ENCODE measurements at places on chromosomes 7 and 10.

DNA sequence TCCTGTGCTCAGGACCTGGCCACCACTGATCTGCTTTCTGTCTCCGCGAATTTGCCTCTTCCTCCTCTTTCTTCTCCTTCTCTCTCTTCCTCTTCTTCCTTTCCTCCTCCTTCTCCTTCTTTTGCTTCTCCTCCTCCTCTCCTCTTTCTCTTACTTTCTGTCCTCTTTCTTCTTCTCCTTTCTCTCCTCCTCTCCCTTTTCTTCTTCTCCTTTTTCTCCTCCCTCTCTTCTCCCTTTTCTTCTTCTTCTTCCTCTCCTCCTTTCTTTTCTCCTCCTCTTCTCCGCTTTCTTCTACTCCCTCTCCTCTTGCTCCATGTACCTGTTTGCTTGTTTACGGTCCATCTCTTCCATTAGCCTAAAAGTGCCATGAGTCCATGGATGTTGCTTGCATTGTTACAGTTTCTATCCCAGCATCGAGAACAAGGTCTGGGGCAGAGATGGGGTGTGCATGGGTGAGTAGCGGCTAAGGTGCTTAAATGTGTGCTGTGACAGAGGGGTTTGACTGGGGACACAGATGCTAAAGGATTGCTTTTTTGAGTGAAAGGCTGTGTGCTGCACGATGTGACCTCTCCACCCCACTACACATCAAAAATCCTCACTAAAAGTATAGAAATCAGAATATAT lies 7.7 kb downstream of the SH2D4B start:
- DNase-seq = no peak

- DNase-seq = no peak
Observed at GRCh38 chr7:17178545-17178944, 119.9 kb upstream of the AHR start.

DNA sequence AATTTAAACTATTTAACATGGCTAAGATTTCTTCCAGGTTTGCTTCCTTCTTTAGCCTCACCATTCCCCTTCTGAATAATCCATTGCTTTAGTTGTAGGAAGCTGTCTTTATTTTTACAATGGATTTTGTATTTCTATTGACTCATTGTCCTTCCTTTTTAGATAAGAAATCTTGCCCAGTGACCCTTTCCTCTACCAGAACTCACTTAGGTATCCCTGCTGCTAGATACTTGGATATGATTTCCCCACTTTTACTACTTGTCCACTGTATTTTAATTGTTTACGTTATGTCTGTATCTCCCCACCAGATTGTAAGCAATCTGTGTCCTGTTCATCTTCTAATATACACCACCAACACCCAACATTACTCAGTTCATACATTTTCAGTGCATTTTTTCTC lies 47.7 kb upstream of the MDFIC start:
- DNase-seq = no peak

- no peak for DNase-seq
Observed at GRCh38 chr7:8353991-8354390, 79.4 kb upstream of the NXPH1 start.

DNA sequence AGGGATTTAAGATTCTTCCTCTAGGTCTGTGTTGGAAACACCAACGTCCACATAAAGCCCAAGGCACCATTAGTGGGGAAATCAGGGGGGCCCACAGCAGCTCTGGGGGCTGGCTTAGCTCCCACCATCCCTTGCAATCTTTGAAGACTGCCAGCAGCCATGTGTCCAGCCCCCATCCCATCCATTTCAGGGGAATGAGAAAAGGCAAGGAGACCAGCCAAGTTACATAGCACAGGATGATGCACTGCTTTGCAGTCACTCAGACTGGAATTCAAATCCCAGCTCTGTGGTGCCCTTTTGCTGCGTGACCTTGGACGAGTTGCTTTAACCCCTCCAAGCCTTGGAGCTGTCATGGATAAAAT lies 108.9 kb upstream of the ZMIZ1 start:
- DNase-seq = no peak

GRCh38 chr7:13327669-13328068 lies 640.2 kb downstream of the ARL4A start:
- no peak for DNase-seq

DNA sequence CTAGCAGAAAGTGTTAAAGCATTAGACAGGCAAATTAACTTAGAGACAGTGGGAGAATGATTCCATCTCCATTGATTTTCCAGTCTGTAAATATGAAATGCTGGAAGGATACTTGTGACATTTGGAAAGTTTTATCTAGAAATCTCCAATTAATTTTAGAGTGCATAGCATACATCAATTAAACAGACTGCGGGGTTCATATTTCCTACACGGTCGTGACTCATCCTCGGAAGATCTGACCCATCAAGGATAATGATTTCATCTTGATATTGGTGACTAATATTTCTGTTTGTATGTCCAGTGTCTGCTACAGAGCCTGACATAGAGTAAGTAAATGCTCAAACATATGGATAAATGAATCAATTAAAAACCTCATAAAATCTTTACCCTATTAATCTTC lies 474.9 kb downstream of the KCNMA1 start:
- no peak for DNase-seq

DNA sequence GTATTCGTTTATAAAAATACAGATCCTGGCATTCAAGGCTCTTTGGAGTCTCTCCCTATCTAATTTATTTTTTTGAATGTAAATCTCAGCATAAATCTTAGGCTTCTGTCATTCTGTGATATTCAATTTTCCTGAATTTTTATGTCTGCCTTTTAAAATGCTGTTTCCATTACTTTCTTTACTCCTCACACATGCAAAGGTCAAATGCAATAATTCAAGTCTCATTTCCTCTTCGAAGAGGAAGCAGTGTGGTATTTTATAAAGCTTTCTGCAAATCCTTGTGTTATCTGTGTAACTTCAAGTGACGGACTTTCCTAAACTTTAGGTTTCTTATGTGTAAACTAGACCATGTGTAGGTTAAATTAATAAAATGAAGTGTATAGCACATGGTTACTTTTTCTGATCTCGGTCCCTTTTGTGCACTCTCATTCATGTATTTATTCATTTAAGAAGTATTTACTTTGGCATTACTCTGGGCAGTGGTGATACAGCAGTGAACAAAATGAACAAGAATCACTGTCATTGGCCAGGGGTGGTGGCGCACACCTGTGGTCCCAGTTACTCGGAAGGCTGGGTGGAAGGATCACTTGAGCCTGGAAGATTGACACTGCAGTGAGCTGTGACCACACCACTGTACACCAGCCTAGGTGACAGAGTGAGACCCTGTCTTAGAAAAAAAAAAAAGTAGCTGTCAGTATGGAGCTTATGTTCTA lies 332.2 kb downstream of the EXOC4 start:
- no peak for DNase-seq

DNA sequence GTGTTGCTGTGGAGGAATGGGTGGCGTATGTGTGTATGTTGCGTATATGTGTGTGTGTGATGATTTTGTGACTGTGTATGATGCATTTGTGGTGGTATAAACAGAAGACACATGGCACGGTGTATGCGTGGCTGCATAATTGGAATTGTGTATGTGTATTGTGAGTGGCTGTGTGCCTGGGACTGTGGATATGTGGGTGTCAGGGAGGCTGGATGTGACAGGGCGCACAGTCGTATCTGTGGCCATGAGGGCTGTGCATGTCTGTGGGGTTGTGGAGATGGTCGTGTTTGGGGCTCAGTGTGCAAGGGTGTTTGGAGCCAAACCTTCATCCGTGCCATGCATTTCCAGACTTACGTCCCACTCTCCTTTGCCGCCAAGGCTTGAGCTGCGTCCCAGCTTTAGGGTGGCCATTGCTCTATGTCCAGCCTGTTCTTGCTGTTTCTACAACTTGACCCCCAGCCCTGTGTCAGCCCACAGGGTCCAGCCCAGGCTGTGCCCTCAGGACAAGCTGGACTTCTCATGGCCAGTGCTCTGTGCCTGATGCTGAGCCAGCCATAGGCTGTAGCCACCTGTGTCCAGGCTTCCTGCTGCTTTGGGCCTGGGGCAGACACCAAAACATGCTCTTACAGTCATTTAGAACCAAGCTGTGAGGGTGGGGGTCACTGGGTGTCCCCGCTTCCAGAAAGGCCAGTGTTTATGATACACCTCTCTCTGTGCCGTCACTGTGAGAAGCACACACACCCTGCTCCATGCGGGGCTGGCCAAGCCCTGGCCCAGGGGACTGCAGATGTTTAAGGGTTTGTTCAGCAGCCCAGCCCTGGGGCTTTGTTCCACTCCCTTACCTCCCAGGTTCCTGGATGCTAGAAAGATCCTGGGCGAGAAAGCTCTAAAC lies 127.6 kb downstream of the NEURL1 start:
- DNase-seq = no peak

GRCh38 chr10:123611876-123612275 lies 54.3 kb upstream of the GPR26 start:
- DNase-seq = no peak

GRCh38 chr10:79454259-79454658 lies 8.8 kb upstream of the ZCCHC24 start:
- no peak for DNase-seq

- no peak for DNase-seq
Observed at GRCh38 chr10:126904818-126905701, at the start of gene DOCK1. Gene DOCK1 (plus strand): TSS chr10:126905428. CDS start chr10:126905518, 90 bp downstream.

DNA sequence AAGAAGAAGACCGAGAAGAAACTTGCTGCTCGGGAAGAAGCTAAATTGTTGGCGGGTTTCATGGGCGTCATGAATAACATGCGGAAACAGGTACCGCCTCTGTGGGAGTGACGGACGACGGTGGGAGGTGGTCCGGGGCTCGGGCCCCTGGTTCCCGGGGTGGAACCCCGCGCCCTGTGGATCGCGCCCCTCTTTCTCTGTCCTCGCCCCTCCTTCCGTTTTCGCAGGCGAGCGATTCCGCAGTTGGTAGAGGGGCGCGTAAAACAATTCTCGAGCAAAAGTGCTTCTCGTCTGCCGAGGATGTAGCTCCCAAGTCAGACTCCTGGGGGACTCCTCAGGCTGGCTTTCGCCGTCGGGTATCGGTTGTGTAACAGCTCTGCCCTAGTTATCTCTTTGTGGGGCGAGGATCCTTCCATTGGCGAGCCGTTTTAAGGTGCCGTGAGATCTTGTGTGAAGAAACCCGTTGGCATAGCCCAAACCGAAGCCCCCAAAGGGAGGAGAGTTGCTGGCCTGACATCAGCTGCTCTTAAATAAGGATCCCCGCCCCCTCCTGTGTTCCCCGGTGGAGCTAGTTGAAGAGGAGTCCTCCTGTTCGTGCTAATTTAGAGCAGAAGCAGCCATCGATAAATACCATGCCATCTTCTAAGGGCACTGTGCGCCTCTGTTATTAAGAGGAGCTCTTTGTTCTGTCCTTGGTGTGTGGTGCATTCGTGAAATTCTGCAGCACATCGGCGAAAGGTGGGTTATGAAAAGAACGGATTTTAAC lies 655 bp downstream of the KLHL7 start:
- DNase-seq = peak; percentile 17

- DNase-seq = no peak
Observed at GRCh38 chr10:78314651-78315050, 281.0 kb downstream of the RPS24 start.

GRCh38 chr7:70400829-70401380 lies 731.0 kb upstream of the GALNT17 start:
- DNase-seq = no peak

DNA sequence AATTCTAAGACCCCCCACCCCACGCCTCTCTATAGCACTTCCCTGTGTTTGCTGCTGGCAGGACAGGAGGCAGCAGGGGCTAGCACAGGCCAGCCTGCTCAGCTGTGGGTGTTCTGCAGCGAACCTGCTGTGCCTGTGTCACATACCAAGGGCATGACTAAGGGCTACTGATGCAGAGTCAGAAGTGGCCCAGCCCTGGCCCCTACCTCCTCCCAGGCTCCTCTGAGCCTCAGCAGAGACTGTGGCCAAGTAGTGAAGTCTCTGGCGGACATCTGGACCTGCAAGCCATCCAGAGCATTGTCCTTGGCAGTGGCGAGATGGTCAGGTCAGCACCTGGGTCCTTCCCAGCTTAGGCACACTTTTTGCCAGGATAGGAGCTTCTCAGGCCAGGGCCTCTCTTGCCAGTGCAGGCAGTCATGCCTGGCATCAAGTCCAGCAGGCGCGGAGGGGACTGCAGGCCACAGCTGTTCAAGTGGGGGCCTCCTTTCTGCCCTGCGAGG lies 116.3 kb upstream of the RET start:
- DNase-seq = no peak

GRCh38 chr7:87858417-87859100 lies 17.6 kb downstream of the SLC25A40 start:
- DNase-seq = no peak

DNA sequence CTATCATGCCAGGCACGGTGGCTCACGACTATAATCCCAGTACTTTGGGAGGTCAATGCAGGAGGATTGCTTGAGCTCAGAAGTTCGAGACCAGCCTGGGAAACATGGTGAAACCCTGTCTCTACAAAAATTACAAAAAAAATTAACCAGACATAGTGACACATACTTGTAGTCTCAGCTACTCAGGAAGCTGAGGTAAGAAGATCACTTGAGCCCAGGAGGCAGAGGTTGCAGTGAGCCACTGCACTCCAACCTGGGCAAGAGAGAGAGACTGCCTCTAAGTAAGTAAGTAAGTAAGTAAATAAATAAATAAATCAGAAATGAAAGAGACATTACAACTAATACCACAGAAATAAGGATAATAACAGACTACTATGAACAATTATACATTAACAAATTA lies 36.2 kb downstream of the PDLIM1 start:
- no peak for DNase-seq

DNA sequence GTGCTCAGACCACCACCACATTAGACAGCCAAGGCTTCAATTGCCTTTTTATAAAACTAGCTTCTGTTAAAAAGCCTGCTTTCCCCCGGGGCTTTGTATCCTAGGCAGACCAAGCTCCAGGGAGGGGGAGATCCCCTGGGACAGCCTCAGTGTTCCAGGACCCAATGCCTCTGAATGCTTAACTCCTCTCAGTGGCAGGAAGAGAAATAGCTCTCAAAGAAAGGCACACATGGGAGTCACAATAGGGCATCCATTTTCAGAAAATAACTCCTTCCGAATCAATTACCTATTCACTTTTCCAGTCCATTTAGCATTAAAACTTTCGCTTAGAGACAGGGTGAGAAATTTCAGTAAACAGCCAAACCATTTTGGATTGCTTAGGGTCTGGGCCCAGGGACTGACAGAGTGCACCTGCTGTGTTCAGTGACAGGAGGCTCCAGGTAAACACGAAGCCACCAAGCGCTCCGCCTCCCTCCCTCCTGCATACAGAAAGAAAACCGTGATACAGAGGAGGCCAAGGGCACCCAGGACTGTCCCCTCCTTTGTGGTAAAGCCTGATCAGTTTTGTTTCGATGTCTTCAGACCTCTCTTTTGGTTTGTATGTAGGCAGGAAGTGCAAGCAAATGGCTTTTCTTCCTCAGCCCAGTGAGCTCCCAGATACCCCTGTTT lies 599.7 kb downstream of the KCNMA1 start:
- DNase-seq = no peak

DNA sequence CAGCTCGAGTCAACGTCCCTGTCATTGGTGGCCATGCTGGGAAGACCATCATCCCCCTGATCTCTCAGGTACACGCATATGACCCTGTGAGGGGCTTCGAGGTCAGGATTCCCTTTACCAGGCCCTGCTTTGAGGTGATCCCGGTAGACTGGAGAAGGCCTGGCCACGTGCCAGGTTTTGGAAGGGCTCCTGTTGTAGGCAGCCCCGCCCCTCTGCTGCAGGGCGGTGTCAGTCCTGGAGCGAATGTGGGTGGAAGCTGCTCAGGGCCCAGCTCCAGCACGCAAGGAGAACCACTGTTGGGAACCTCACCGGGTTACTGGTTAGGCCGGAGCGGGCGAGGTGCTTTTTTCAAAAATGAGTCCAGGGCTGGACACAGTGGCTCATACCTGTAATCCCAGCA lies 15.6 kb downstream of the MDH2 start:
- DNase-seq = no peak

Measured in stimulated activated CD4-positive, alpha-beta T cell treated with anti-CD3 and anti-CD28 coated beads, Interleukin-15, amount 100 ng/mL, for 48 hours (primary cell).